ENCODE measurements at places on chromosomes 7 and 10. TPM values are rescaled to one million over a fixed set of nuclear protein-coding genes. Genes with fewer than 3 reads are reported as not detected.

Gene AGK
- 46.5 TPM for total RNA-seq

Gene HABP2
- not detected for total RNA-seq

Gene TCTN3
- 16.3 TPM for total RNA-seq

Gene TUBB8
- total RNA-seq, result not detected

Gene ADAM12
- total RNA-seq, result 2.9 TPM

Gene RNF148
- total RNA-seq, result 0.41 TPM

Gene BPGM
- 46.9 TPM for total RNA-seq

Gene CFAP69
- total RNA-seq, result 3.3 TPM

Gene CHST15
- 48.9 TPM for total RNA-seq

Gene SFXN2
- 4.1 TPM for total RNA-seq

Gene IL2RA
- not detected for total RNA-seq

Gene C7orf57
- under 0.01 TPM for total RNA-seq

Gene RBP3
- total RNA-seq, result not detected

Gene PRKCQ
- 2.0 TPM for total RNA-seq

Gene LIPJ
- total RNA-seq, result 3.7 TPM

Gene RPEL1
- total RNA-seq, result not detected

Gene CRHR2
- 0.41 TPM for total RNA-seq

Gene SPDYE16
- 0.41 TPM for total RNA-seq

Gene CEP55
- 2.4 TPM for total RNA-seq

Gene TCERG1L
- 2.0 TPM for total RNA-seq

Gene OR2A42
- total RNA-seq, result under 0.01 TPM

Gene SPDYE8
- total RNA-seq, result under 0.01 TPM

Gene GNAT3
- total RNA-seq, result not detected

Gene DKK1
- 6.5 TPM for total RNA-seq

Gene TMEM26
- under 0.01 TPM for total RNA-seq

Gene ENTPD1
- total RNA-seq, result 6.9 TPM

Gene PRLHR
- 2.4 TPM for total RNA-seq

Gene MRLN
- total RNA-seq, result not detected

Gene ESYT2
- total RNA-seq, result 79.1 TPM

Gene PRR15
- total RNA-seq, result 0.41 TPM

Gene SRGN
- total RNA-seq, result 22.4 TPM

Gene ASZ1
- total RNA-seq, result not detected

Gene EVX1
- total RNA-seq, result not detected

Gene NANOS1
- 7.3 TPM for total RNA-seq

Gene RAPGEF5
- total RNA-seq, result 90.9 TPM

Gene PPP1R17
- 2.9 TPM for total RNA-seq

Gene DGKI
- 98.6 TPM for total RNA-seq

Gene GUSB
- total RNA-seq, result 19.6 TPM

Gene IGFBP3
- total RNA-seq, result 6.1 TPM

Gene IRF5
- 1.2 TPM for total RNA-seq

Gene SKIDA1
- total RNA-seq, result 11.0 TPM

Gene TMEM178B
- 53.0 TPM for total RNA-seq

Gene KLF14
- total RNA-seq, result not detected

Gene LIPM
- total RNA-seq, result not detected

Gene CNNM1
- 2.4 TPM for total RNA-seq

Gene TRIM56
- total RNA-seq, result 0.82 TPM

Gene NOD1
- 0.82 TPM for total RNA-seq

Gene AOC1
- not detected for total RNA-seq

Gene ADRA2A
- total RNA-seq, result 19.6 TPM

Measured in frontal cortex (tissue), 4 donors.